Common myeloid progenitor, CD34-positive (primary cell): ENCODE measurements at places on chromosomes 1 and 21.

DNA sequence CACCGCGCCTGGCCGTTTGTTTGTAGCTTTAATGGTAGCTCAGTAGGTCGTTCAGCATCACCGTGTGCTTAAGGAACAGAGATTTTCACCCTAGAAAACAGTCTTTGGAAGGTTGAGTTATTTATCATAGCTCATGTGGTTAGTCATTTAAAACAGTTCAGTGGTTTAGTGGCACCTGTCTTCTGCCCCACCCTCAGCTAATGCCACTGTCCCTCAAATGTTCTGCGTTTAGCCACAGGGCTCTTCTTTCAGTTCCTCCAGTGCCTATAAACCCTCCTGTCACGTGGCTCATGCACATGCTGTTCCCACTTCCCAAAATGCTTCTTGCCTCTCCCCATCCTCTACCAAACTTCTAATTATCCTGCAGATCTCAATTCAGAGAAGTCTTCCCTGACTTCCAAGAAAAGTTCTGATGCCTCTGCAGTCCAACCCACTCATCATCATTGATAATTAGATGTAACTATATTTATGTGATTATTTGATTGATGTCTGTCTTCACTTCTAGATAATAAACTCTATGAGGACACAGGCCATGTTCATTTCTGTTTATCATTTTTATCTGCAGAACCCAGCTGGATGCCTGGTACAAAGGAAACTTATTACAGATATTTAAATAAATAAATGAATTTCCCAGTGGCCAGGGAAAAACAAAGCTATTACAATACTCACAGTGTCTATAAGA is 14.4 kb upstream of the DIPK1A start:
- no peak for DNase-seq

- DNase-seq, result no peak
Observed at GRCh38 chr1:207978441-207978840, 67.5 kb upstream of the CD34 start.

DNA sequence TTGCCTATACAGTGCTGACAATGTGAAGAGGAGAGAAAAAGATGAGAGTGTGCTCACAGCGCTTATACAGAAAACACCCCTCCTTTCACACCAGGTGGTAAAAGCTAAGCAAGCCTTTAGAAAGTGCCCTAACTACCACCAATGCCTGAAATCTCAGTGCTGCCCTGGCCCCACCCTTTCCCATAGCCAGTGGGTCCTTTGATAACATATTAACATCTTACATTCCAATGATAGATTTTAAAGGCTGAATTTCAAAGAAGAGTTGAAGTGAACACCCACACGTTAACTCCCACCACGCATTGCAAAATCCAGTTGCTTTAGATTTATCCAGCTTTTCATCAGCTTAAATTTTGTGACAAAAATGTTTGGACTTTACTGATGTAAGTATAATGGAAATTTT is 58.1 kb upstream of the SSX2IP start:
- DNase-seq, result no peak

- DNase-seq, result no peak
Observed at GRCh38 chr21:34928637-34929036, 120.5 kb downstream of the RUNX1 start.

DNA sequence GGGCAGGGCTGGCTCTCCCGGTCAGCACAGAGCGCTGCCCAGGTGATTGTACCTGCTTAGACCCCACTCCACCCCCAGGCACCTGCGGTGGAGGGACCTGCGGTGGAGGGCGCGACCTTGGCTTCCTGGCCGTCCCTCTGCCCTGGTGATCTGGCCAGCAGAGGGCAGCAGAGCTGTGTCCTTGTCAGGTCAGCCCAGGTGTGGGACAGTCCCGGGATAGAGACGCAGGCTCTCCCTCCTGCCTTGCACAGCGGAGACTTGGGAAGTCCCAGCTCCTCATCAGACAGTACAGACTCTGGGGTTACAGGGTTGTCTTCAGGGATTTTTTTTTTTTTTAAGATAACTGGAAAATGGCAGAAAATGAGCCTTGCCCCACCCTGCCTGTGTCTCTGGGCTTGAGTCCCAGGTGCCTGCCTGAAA is 10.0 kb downstream of the SLX9 start:
- peak; percentile 67 for DNase-seq

DNA sequence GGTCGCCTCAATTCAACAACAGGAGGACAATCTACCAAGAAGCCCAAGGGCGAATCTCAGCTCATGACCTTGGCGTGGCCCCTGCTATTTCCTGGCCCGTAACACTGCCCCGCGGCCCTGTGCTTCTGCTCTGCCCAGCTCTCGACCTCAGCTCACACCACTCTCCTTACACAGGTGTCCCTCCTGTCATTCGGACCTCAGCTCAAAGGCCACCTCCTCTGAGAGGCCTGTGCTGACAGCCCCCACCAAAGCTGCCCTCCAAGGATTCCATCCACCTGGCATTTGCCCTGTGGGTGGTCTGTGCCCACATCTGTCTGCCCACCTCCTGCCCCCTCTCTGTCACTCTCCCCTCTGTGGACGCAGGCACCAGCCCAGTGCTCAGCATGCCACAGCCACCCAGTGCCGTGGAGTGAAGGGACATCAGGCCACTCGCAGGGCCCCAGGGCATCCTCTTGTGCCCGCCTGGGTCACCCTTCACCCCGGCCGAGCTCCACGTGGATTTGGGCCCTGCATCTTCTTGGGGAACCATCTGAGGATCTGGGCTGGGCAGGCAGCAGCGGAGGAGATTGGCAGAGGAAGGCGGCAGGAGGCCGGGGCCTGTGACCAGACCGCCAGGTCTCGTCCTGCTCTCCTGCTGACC is 70.3 kb downstream of the DHRS3 start:
- DNase-seq, result no peak

DNA sequence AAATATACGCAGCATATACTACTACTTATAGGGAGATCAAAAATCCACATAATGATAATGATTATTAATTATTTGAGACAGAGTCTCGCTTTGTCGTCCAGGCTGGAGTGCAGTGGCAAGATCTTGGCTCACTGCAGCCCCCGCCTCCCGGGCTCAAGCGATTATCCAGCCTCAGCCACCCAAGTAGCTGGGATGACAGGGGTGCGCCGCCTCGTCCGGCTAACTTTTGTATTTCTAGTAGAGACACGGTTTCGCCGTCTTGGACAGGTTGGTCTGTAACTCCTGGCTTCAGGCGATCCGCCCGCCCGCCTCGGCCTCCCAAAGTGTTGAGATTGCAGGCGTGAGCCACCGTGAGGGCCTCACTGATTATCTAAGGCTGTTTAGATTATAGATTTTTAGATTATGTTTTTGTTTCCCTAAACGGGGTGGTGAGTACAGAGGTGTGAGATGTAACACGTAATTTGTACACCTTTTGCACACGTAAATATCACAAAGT is 548 bp upstream of the SLC25A33 start:
- DNase-seq, result no peak

DNA sequence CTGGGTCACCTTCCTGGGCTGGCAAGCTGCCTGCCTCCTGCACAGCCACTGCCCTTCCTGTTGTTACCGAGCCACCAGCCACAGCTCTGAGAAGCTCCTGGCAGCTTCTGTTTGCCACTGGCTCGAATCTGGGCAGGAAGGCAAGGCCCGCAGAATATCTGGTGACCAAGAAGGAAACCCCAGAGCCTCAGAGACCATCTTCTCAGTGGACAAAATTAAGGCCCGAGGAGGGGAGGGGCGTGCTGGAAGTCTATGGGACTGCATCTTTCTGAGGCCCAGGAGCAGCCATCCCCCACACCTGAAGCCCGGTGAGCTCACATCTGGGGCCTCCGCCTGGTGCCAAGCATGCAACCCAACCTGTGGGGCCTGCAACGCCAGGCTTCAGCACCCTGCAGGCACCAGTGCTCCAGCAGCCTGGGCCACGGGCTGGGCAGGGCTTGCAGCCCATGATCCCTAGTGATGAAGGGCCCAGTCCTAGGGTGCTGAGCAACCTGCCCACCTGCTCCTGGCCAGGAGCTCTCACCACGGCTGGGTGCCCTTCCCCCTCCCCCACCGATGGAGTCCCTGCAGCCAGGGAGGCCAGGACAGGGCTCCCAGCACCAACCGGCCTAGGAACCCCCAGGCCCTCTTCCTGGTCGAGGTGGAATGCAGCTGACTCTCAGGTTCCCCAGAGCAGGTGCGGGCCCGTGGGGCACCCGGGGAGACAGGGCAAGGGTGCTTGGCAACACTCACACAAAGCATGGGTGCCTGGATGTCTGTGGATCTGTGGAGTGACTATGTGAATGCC is 879 bp downstream of the CPTP start:
- peak; percentile 24 for DNase-seq

- DNase-seq, result no peak
Observed at GRCh38 chr1:54502342-54502741, 45.7 kb upstream of the ACOT11 start.

DNA sequence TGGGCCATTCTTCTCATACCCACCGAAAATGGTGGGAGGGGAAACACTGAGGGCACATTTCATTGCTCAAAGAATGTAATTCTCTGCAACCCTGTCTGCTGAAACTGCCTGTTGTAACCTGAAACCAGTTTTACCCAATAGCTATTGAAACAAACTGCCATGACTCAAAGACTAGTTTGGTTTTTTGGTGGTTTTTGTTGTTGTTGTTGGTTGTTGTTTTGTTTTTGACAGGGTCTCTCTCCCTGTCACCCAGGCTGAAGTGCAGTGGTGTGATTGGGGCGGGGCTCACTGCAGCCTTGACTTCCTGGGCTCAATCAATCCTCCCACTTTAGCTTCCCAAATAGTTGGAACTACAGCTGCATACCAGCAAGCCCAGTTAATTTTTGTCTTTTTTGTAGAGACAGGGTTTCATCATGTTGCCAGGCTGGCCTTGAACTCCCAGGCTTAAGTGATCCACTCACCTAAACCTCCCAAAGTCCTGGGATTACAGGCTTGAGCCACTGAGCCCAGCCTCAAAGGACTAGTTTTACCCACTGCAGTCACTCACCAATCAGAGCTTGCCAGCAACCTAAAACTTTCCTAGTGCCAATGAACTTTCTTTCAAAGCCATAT is 2.1 kb upstream of the IPP start:
- no peak for DNase-seq

GRCh38 chr1:34874296-34874952 is 14.9 kb upstream of the SMIM12 start:
- no peak for DNase-seq

- no peak for DNase-seq
Observed at GRCh38 chr21:44783020-44783696, 18.5 kb downstream of the UBE2G2 start.

- DNase-seq, result no peak
Observed at GRCh38 chr1:74729741-74730478, 2.9 kb downstream of the CRYZ start.

GRCh38 chr21:14046401-14046800 is 164.4 kb downstream of the LIPI start:
- no peak for DNase-seq

GRCh38 chr1:25222606-25223005 is 9.7 kb downstream of the SYF2 start:
- no peak for DNase-seq

GRCh38 chr1:111162488-111162880 is 22.5 kb downstream of the CEPT1 start:
- DNase-seq, result no peak

DNA sequence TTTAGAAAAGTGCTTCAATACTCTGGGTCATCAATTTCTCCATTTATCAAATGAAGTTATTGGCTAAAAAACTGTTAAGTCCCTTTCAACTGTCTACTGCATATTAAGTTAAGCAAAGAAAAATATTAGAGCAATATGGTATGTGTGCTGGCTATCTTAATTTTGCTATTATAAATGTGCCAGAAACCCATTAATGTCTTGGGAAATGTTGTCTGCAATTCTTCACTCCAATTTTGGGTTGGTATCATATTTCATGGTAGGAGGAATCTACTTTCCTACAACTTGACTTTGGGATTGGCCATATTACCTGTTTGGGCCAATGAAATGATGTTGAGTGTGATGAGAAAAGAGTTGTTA is 1063.9 kb downstream of the PLA2G4A start:
- DNase-seq, result peak; percentile 1

DNA sequence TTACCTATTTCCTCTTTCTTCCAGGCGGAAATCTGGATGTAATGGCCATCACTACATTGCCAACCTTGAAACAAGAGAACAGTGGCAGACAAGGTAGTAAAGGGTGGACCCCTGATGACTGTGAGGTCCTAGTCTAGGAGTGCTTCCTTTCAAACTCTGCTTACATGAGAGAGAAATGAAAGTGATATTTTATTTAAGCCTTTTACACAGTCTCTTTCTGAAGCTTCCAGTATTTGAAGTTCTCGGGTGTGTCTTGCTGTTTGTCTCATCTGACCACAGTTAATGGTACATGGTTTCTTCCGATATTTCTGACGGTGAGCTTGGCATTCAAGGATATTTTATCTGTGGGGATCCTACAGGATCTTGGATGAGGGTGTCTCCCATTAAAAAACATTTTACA is 215.2 kb downstream of the SLC45A1 start:
- DNase-seq, result peak; percentile 16
